ENCODE measurements at places on chromosomes 2 and 18. TPM values are rescaled to one million over a fixed set of nuclear protein-coding genes. Genes with fewer than 3 reads are reported as not detected.

The FAM161A gene
- total RNA-seq, result 2.2 TPM

The MYL1 gene
- not detected for total RNA-seq

The FAM124B gene
- total RNA-seq, result 5.2 TPM

The ABCG8 gene
- not detected for total RNA-seq

The GALR1 gene
- not detected for total RNA-seq

The CCT4 gene
- 104 TPM for total RNA-seq

The LCT gene
- total RNA-seq, result not detected

The CFC1 gene
- not detected for total RNA-seq

The PLGLB2 gene
- total RNA-seq, result not detected

The MPV17 gene
- 56.7 TPM for total RNA-seq

The SCTR gene
- not detected for total RNA-seq

The SERPINB13 gene
- total RNA-seq, result not detected

The RAPGEF4 gene
- 1.4 TPM for total RNA-seq

The SLC4A3 gene
- not detected for total RNA-seq

The POTEI gene
- total RNA-seq, result not detected

Data from CD4-positive, CD25-positive, alpha-beta regulatory T cell (primary cell).